Stimulated activated CD4-positive, alpha-beta T cell treated with anti-CD3 and anti-CD28 coated beads, Interleukin-12 subunit alpha, Interleukin-12 subunit beta, amount 100 ng/mL, for 48 hours (primary cell): ENCODE measurements at places on chromosomes 2 and 18.

DNA sequence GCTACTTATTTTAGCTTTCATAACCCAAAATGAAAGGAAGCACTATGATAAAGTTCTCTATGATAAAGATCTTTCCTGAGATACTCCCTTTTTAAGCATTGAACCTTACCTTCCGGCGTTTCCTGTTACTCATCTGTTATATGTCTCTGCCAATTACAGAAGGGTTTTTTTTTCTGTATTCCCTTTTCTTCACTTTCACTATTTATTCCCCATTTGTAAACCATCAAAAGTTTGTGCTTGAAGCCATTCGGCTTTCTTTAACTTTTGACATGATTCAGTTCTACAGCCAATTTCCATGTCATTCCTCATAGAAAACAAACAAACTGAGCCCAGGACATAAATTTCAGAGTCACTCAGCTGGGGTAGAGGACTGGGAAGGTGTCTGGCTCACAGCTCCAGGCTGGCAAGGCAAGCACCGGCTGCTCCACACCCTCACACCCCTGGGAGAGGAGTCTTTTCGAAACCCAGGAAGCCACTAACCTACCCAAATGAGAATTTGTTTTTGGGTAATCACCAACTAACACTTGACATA, 429.4 kb upstream of the TRIB2 start:
- no peak for DNase-seq

GRCh38 chr2:218852911-218853667, 6.5 kb upstream of the WNT6 start:
- peak; percentile 48 for DNase-seq

GRCh38 chr2:10597956-10598355, 91.8 kb downstream of the NOL10 start:
- DNase-seq: no peak

DNA sequence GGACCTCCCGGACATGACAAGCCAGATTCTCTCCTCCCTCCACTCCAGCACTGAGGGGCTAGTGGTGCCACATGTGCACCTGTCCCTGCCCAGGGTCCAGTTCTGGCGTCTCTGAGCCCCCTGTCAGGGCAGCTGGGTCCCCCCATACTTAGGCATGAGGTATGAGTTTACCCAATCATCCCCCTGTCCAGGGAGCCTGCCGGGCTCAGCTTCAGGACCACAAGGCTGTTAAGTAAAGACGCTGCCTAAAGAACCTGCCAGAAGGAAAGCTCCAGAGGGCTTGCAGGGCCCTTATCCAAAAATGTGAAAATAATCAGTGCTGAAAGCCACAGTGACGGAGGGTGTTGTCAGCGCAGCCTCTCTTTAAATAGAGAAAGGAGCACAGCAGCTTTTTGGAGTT, 40.0 kb downstream of the SH3BP4 start:
- no peak for DNase-seq

DNA sequence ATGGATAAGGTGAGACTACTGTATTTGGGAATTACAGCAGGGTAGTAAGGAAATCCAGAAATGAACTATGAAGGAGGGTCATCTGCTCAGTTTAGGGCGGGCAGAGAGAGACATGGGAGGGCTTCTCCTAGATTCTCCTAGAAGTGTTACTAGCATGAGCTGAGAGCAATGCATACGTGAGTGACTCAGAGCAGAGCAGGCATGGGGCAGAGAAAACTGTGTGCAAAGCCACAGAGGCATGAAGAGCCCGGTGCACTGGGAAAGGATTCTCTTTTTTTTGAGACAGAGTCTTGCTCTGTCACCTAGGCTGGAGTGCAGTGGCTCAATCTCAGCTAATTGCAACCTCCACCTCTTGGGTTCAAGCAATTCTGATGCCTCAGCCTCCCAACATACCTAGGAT, 116.2 kb downstream of the SOCS6 start:
- no peak for DNase-seq

- peak; percentile 64 for DNase-seq
Measured at GRCh38 chr2:191691016-191691735, 13.2 kb downstream of the NABP1 start.

GRCh38 chr18:79043288-79043687, 25.9 kb upstream of the ATP9B start:
- DNase-seq: no peak

DNA sequence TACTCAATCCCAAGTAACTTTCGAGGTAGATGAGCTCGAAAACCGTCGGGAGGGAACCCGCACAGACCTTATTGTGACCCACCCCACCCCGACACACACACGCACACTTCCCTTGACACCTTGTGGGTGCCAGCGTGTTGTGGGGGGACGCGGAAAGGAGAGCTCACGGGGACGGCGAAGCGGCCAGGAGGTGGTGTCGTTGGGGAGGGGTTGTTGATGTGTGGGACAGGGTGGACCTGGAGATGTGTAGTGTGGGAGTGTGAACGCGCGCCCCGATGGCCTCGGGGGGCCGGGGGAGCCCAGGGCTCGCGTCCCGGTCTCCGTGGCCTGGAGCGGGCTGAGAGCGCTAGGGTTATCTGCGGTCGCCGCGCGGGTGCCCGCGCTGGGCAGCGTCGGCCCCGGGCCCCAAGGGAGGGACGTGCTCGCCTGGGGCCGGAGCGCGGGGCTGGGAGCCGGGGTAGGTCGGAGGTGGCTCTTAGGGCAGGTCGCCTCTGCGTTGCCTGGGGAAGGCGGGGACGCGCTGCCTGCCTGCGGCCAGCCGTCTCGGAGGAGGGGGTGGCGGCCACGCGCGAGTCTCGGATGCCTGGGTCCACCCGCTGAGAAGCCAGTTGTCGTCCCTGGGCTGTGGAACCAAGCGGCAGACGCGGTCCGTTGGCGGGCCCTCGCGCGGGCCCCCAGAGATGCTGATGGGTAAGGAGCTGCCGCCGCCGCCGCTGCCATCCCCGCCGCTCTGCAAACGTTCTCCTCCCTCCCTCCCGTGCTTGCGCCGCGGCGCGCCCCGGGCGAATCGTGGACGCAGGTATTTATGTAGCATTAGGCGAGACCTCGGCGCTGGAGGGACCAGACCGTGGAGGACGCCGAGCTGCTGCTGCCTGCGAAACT, 1.6 kb downstream of the KLHL29 start:
- no peak for DNase-seq

GRCh38 chr2:218218268-218219185, 1.5 kb downstream of the ARPC2 start:
- DNase-seq: no peak

DNA sequence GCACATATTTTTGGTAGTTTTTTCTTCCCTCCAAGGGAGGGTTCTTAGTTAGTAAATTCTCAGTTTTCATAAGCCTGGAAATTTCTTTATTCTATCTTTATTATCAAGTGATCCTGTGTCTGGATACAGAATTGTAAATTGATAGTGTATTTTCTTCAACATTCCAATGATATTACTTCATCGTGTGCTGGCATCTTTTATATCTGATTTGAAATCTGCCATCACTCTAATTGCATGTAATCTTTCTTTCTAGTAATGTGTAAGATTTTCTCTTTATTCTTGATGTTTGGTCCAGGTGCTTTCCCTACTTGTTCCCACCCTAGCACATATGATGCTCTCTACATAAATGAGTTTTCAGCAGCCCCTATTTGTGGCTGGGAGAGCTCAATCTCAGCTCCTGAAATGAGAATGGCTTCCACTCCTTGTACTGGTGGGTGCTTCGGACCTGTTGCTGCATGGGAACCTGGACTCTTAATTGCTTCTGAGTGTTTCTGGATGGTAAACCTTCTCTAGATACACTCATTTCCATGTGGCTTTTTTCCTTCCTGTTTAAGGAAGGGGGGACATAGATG, 102.7 kb downstream of the SMIM21 start:
- no peak for DNase-seq

DNA sequence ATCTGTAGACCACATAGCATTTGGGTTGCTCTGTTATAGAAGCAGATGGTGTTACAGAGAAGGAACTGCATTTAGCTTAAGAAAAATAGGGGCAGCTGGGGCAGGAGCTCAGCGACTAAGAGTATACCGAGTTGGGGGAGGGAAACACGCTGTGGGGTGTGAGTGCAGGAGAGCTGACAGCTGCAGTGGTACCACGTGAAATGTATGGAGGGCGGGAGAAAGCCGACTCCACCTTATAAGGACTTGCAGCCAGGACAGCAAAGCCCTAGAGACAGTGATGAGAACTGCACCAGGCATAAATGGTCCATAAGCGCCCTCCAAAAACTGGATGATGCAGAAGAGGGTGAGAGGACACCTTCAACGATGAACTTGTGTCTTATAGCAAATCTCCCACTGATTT, 237.6 kb downstream of the PRKCE start:
- no peak for DNase-seq

DNA sequence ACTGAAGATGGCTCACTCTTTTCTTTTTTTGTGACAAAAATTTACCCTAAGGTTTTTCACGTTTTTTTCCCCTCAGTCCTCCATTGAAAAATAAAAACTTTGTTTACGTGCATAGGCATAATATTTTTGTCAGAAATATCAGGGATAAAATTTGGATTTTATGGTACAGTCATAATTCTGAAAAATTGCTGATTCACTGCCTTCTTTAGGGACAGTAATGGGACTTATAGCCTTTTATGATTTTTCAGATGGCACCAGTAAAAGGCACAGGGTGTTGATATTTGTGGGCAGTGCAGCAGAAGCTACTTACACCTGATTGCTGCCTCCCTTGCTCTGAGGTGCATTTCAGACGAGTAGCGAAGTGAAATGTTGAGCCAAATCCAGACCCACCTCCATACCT, 139.4 kb upstream of the CDCA7 start:
- no peak for DNase-seq

DNA sequence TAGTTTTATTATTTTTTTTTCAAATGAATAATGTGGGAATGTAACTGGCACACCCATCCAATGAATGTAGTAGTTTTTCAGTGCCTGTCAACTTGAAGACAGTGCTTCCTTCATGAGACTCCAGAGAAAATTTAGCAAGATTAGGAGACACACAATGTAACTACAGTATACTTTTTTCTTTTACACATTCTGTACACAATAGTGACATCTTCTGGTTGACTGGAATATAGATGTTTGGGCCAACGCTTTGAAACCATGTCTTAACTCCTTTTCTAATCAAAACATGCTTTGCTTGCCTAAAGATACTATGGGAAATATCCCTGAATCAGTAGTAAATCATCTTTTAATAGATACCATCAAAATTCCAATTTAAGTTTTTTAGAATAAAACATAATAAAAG, 229.5 kb upstream of the ZC3H15 start:
- no peak for DNase-seq

- no peak for DNase-seq
Measured at GRCh38 chr2:848099-848498, 102.5 kb upstream of the SNTG2 start.

- no peak for DNase-seq
Measured at GRCh38 chr2:127324635-127325034, 30.7 kb upstream of the ERCC3 start.

GRCh38 chr18:61710082-61710620, 182.7 kb downstream of the RNF152 start:
- no peak for DNase-seq

DNA sequence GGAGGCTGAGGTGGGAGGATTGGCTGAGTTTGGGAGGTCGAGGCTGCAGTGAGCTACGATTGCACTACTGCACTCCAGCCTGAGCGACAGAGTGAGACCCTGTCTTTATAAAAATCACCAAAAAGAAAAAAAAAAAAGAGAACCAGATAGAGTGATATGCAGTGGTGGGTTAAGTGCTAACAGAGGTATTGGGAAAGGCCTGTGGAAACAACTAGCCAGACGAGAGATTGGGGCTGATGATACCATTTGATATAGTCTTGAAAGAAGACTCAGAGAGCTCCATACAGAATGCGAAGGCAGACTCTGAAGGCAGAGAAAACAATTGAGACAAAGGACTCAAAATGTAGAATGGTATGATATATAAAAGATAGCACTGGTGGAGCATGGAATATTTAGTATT, 134.1 kb downstream of the CDC42EP3 start:
- no peak for DNase-seq

DNA sequence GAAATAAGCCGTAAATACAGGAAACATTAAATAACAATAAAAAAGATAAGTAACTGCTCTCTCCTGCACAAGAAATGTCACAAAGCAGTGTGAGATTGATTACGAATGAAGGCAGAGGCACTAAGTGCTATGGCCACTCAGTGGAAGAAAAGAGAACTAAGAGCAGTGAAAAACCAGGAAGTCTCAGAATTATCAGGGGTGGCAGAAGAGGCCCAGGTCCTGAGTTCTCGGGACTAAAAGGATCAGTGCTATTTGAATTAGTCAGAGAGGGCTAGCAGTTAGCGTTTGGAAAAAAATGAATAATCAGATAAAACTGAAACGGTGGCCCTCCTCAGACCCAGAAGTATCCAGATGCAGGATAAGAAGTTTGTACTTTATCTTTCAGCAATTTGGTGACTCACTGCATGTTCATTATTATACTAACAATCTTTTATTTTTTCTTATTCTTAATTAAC, 367.1 kb downstream of the ZEB2 start:
- no peak for DNase-seq
